ENCODE measurements at places on chromosomes 3 and 15. TPM values are rescaled to one million over a fixed set of nuclear protein-coding genes. Genes with fewer than 3 reads are reported as not detected.
A peak's percentile ranks its signal among the peaks of the same experiment; 100 is the strongest.

Gene TTLL13
- total RNA-seq, result 0.39 TPM

Gene RBP2
- not detected for total RNA-seq

Gene COL6A5
- total RNA-seq, result not detected

Gene MEF2A
- 31.1 TPM for total RNA-seq

Gene ACVR2B
- total RNA-seq, result 2.8 TPM

Gene ITPKA
- total RNA-seq, result 6.3 TPM

DNA sequence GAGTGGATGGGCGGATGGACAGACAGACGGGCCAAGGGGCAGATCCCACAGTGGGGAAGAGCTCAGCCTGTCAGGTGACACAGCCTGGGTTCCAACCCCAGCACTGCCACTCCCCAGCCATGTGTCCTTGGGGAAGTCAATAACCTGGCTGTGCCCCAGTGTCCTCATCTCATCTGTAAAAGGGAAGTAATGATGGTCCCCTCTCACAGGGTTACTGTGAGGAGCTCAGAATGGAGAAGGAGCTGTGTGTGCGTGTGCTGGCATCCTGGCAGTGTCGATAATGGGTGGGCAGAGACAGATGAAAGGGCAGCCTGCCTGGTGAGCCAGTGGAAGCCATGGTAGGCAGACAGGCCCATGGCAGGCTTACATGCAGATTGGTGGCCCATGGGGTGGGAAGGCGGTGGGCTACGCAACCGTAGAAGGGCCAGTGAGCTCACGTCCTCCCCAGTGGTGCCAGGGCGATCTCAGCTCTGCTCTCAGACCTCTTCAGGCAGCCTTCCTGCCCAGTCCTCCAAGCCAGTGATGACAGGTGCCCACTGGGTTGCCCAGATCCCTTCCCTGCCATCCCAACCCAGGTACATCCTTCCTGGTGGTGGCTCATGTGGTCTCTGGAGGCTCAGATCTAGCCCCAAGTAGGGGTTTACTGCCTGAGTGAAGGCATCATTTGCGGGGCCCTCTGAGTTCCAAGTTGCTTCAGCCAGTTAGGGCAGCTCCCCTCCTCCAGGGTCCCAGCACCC is 2.3 kb upstream of the DNAJB8 start:
- peaks cover 5% of the 10 kb centered on the region for H3K27me3 ChIP-seq
- H3K27ac ChIP-seq, result no peak overlapping the region
- no peak for DNase-seq
- no peak overlapping the region for H3K4me3 ChIP-seq

- no peak overlapping the region for H3K4me3 ChIP-seq
- DNase-seq, result no peak
- H3K36me3 ChIP-seq, result no peaks in the 10 kb centered on the region
- no peaks in the 10 kb centered on the region for H3K27me3 ChIP-seq
Observed at GRCh38 chr3:55728461-55729100, 241.5 kb upstream of the WNT5A start.

DNA sequence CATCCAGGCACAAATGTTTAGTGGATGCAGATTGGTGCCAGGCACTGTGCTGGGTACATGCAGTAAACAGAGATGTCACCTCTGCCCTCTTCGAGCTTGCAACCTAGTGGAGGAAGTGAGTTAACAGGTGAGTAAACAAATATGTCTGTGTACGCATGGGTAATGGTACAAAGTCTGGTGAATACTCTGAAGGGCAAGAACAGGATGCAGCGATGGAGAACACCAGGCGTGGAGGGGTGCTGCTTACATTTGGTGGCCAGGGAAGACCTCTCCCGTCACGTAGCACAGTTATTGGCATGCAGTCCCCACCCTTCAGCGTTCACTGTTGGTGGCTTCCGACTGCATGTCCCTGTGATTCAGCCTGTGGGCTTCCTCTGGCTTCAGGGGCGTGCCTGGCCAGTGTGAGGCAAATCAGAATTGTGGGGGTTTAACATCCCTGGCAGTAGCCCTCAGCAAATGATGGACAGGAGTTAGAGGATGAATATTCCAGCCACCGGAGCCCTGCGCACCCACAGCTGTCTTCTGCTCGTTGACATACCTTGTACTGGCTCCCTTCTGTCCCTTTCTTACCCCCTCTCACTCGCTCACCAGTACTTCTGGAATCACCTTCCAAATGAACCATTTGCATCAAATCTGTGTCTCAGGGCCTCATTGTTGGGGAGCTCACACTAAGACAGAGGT is 9.1 kb upstream of the HDAC11 start:
- no peak overlapping the region for H3K4me3 ChIP-seq
- DNase-seq, result no peak
- no peaks in the 10 kb centered on the region for H3K27me3 ChIP-seq
- H3K4me1 ChIP-seq, result no peaks in the 10 kb centered on the region

GRCh38 chr15:75023872-75024636 is 664 bp downstream of the PPCDC start:
- peaks cover 1% of the 10 kb centered on the region for H3K4me1 ChIP-seq
- DNase-seq, result no peak
- no peaks in the 10 kb centered on the region for H3K27me3 ChIP-seq
- H3K27ac ChIP-seq, result peak overlapping the region; percentile 96
- no peaks in the 10 kb centered on the region for H3K36me3 ChIP-seq

- no peak for DNase-seq
- no peak overlapping the region for H3K4me3 ChIP-seq
- H3K27ac ChIP-seq, result no peak overlapping the region
- H3K36me3 ChIP-seq, result no peaks in the 10 kb centered on the region
- H3K4me1 ChIP-seq, result 0 out of 2 replicates have a peak, but pooled peaks cover 3% of the 10 kb centered on the region
Observed at GRCh38 chr15:59993950-59994401, 10.1 kb upstream of the FOXB1 start.

DNA sequence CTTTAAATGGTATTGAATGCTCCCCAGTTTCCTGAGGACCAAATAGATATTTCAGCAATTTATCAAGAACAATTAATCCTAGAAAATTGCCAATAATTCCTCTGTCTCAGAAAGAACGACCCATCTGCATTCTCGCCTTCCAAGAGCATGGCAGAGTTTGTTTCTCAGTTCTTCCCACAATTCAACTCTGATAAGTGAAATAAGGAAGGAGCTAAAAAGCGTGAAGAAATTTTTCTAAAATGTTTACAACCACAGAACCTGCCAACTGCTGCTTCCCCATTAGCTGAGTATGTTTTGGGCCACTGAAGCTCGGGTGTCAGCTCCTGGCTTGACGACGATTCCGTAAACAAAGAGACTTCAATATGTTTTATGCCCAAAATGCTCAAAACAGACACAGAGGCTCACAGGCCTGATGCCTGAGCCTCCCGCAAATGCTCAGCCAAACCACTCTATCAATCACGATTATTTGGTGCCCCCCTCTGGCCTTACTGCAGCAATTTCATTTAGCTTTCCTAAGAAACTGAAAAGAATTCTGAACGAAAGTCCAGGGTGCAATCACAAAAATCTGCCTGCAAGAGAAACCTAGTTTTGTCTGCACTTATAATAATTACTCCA is 259.2 kb upstream of the CCDC54 start:
- peak; percentile 10 for DNase-seq
- H3K27me3 ChIP-seq, result no peaks in the 10 kb centered on the region
- no peak overlapping the region for H3K4me3 ChIP-seq
- 0 out of 2 replicates have a peak, but pooled peaks cover 2% of the 10 kb centered on the region for H3K4me1 ChIP-seq

DNA sequence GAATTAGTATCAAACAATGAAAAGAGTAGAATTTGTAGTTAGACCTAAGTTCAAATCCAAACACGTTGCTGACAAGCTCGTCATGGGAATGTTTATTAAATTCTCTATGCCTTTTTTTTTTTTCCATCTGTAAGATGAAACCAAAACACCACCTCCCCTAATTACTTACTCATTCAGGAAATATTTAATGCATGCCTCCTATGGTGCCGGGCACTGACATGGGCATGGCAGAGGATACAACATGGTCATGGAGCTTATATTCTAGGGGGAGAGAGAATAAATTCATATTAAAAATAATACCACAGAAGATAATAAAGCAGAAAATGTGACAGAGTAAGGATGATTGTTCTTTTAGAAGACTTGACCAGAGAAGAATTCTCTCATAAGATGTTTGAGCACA is 215.8 kb downstream of the RYR3 start:
- no peaks in the 10 kb centered on the region for H3K36me3 ChIP-seq
- DNase-seq, result no peak
- H3K4me3 ChIP-seq, result no peak overlapping the region
- no peak overlapping the region for H3K27ac ChIP-seq
- H3K27me3 ChIP-seq, result peaks cover 2% of the 10 kb centered on the region

- H3K27ac ChIP-seq, result no peak overlapping the region
- no peak overlapping the region for H3K4me3 ChIP-seq
- no peaks in the 10 kb centered on the region for H3K4me1 ChIP-seq
- DNase-seq, result no peak
- no peaks in the 10 kb centered on the region for H3K27me3 ChIP-seq
Observed at GRCh38 chr15:99717161-99718009, 15.9 kb downstream of the LYSMD4 start.

DNA sequence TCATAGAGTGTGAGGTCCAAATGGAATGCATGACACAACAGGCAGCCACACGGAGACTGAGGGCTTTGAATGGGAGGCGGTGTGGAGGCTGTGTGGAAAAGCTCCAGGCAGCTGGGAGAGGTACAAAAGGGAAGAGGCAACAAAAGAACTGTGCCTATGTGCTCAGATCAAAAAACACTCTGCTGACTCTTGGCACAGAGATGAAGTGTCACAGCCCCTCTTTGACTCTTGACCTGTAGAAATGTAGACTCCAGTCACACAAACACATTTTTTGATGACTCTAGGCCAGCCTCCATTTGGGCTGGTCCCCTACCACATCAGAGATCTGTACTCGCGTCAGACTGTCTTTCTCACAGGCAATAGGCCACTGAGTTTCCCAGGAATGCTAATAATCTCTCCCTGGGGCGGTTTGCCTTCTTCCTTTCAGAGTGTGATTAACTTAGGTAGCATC is 456.0 kb downstream of the TUSC7 start:
- H3K27ac ChIP-seq, result no peak overlapping the region
- H3K36me3 ChIP-seq, result no peaks in the 10 kb centered on the region
- H3K4me1 ChIP-seq, result no peaks in the 10 kb centered on the region

DNA sequence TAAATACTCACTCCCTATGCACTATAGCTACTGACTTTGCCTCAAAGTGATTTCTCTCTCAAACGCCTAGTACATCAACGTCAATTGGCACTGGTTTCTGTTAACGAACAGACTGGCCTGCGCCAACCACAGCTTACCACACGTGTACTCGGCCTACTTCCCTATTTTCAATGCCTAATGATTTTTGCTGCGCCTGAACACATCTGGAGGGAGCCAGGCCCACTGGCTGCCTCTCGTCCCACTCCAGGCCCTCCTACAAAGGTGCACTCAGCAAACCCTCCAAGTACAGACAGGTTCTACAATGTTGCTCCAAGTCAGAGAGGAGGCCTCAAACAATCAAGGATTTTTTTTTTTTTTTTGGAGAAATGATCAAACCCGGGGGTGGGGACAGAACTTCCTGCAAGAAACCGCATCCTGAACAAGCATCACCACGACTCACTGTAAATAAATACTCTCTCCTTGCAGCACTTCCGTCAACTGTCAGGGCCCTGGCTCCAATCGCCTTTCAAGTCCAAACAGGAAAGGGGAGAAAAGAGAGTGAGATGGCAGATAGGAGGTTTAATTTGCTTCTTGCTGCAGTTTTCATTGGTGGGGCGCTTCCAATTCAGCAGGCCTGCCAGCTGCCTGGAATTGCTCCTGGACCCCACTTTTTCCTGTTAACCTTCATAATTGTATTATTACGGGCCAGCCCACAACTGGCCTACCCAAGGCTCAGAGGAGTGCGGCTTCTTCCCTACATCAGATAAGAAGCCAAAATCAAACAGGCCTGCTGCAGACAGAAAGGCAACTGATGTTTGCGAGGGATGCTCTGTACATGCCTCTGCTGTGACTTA is 139.3 kb downstream of the FOXP1 start:
- no peaks in the 10 kb centered on the region for H3K36me3 ChIP-seq
- H3K4me3 ChIP-seq, result no peak overlapping the region
- no peak overlapping the region for H3K27ac ChIP-seq
- no peaks in the 10 kb centered on the region for H3K27me3 ChIP-seq

DNA sequence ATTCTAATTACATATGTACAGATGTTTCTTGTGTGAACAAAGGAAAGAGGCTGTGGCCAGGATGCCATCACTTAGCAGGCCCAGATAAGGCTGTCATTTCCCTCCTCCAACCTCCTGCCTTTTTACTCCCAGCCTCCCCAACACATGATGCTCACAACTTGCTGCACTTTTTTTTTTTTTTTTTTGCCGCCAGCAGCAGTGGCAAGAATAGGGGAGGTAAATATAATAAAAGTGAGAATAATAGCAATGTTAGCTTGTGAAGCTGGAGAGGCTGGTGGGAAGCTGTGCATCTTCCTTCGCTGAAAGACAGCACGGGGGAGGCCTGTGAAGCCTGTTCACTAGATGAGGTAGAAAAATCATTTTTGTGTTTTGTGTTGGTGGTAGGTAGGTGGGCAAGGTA is 42.5 kb upstream of the MYO5C start:
- peaks cover 24% of the 10 kb centered on the region for H3K4me1 ChIP-seq
- H3K27ac ChIP-seq, result no peak overlapping the region
- H3K4me3 ChIP-seq, result no peak overlapping the region
- H3K36me3 ChIP-seq, result no peaks in the 10 kb centered on the region

DNA sequence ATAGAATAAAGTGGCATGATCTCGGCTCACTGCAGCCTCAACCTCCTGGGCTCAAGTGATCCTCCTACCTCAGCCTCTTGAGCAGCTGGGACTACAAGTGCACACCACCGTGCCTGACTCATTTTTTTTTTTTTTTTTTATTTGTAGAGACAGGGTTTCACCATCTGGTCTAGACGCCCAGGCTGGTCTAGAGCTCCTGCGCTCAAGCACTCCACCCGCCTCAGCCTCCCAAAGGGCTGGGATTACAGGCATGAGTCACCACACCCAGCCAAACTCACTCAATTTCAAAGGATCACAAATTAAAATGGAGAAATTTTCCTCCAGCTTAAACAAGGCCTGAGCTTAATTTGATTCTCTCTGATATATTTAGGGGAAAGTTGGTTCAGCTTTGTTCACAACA is 27.3 kb upstream of the NMB start:
- H3K36me3 ChIP-seq, result peaks cover 11% of the 10 kb centered on the region
- no peak overlapping the region for H3K27ac ChIP-seq
- no peaks in the 10 kb centered on the region for H3K4me1 ChIP-seq

GRCh38 chr15:74403588-74403919 is 30.2 kb downstream of the SEMA7A start:
- H3K27ac ChIP-seq, result no peak overlapping the region
- H3K4me1 ChIP-seq, result peaks cover 18% of the 10 kb centered on the region
- H3K4me3 ChIP-seq, result no peak overlapping the region
- no peaks in the 10 kb centered on the region for H3K27me3 ChIP-seq

DNA sequence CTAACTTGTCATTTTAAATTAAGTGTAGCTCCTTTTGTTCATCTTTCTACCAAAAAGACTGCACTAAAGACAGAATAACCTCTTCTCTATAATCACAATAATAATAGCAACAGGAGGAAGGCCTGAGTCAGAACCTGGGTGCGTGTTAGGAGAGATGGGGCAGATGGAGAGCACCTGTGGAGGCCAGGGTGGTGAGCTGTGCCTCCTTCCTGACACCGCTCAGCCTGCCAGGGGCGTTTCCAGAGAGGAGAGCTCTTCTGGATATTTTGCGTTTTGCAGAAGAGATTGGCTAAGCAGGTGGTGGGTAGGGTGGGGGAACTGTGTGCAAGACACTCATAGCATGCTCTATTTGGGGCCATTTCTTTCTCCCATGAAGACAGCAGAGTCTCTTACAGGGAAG is 83.5 kb downstream of the MEGF11 start:
- H3K27me3 ChIP-seq, result peaks cover 2% of the 10 kb centered on the region
- DNase-seq, result no peak
- no peak overlapping the region for H3K27ac ChIP-seq

All from Panc1 (cell line).